MV-4-11 (cell line): ENCODE measurements at places on chromosomes 16 and 17.

GRCh38 chr17:32266389-32267301 lies 1.0 kb downstream of the RHBDL3 start:
- DNase-seq: peak; percentile 69

- DNase-seq: no peak
Observed at GRCh38 chr17:40550608-40551007, 14.7 kb downstream of the CCR7 start.

GRCh38 chr17:42475835-42476234 lies 17.2 kb downstream of the ATP6V0A1 start:
- peak; percentile 60 for DNase-seq

DNA sequence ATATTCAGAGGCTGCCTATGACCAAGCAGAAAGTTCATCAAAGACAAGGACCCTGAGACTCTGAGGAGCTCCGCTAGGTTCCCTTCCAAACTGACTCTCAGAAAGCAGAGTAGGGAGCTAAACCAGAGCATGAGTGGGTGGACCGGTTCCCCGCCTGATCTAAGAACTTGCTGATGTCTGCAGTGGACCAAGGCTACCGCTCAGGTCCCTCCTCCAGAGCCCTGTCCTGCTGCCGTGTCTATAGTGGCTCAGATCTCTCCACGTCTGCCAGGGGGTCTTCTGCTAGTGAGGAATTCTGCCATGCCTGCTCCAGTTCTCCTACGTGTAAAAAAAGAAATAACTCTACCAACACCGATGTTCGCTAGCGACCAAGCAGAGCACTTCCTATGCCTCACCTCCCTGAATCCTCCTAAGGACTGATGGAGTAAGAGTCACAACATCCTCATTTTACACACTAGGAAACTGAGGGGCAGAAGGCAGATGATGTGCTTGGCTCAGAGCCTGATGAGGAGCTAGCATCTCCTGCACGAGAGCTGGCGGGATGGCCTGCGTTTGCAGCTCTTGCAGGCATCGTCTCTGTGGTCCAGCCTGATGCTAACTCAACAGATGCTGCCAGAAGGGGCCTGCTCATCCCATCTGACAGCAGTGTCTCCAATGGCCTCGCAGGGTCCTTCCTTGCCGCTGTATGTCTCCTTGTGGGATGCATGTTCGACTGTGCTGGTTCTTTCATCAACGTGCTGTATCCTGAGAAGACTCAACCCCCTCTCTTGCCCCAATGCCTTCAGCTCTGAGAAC lies 265.5 kb downstream of the C16orf95 start:
- DNase-seq: no peak

DNA sequence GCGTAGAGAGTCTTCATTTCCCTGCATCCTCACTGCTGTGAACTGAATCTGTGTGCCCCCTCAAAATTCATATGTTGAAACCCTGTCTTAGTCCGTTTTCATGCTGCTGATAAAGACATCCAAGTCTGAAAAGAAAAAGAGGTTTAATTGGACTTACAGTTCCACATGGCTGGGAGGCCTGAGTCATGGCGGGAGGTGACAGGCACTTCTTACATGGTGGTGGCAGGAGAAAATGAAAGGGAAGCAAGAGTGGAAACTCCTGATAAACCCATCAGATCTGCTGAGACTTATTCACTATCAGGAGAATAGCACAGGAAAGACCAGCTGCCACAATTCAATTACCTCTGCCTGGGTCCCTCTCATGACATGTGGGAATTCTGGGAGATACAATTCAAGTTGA lies 3.1 kb upstream of the CCDC42 start:
- no peak for DNase-seq

DNA sequence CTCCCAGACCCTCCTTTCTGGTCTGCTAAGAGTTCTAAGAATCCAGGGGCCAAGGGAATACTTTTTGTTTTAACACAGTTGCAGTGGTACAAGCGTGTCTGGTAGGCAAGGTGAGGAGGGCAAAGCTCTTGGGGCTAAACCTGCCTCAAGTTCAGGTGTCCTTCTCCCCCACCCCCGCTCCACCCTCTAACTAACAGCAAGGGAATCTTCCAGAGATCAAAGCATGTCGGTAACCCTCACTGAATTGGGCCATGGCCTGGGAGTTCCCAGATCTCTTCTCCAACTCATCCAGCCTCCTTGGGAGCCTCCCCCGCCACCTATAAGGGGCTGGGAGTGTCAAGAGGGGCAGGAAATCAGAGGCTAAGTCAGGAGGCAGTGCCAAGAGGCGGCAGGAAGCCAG lies 55.7 kb upstream of the TAC4 start:
- DNase-seq: no peak

- DNase-seq: no peak
Observed at GRCh38 chr16:78211946-78212345, 112.5 kb downstream of the WWOX start.

GRCh38 chr17:50785946-50786570 lies 18.7 kb upstream of the ANKRD40CL start:
- DNase-seq: no peak

GRCh38 chr16:1895949-1896675 lies 22.1 kb downstream of the HS3ST6 start:
- DNase-seq: no peak

GRCh38 chr16:30745082-30745481 lies 3.1 kb upstream of the PHKG2 start:
- DNase-seq: no peak

DNA sequence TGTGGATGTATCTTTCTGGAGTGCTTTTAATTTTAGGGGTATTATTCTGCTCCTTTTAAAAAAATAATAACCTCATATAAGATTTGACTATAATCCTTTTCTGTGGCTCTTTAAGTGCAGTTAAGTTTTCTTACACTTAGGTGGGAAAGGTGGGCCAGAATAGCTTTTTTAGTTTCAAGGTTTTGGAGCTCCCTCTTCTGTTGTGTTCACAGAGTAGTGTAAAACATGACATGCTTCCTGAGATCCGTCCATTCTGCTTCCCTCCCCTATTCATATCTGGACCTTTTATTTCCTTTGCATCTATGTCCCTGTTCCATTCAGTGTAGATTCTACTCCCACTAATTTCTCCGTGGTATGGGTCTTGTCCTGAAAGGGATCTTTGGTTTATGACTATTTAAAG lies 12.8 kb downstream of the LRRC36 start:
- peak; percentile 27 for DNase-seq

- DNase-seq: no peak
Observed at GRCh38 chr17:58516644-58517377, 2.4 kb upstream of the MTMR4 start.

DNA sequence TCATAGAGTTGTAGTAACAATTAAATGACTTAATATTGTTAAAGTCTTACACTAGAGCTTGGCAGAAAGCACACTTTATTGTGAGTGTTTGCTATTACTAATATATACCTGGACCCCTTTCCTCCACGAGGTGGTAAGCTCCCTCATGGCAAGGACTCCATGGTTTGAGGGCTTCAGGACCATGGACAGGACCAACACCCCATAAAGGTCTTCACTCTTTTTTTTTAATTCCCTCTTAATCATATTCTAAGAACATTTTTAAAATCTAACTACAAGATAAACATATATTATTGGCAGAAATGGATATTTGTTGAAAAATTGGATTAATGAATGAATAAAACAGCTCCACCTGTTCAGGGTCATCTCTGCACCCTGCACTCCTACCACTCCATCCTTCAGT lies 154.5 kb downstream of the CBLN1 start:
- no peak for DNase-seq

DNA sequence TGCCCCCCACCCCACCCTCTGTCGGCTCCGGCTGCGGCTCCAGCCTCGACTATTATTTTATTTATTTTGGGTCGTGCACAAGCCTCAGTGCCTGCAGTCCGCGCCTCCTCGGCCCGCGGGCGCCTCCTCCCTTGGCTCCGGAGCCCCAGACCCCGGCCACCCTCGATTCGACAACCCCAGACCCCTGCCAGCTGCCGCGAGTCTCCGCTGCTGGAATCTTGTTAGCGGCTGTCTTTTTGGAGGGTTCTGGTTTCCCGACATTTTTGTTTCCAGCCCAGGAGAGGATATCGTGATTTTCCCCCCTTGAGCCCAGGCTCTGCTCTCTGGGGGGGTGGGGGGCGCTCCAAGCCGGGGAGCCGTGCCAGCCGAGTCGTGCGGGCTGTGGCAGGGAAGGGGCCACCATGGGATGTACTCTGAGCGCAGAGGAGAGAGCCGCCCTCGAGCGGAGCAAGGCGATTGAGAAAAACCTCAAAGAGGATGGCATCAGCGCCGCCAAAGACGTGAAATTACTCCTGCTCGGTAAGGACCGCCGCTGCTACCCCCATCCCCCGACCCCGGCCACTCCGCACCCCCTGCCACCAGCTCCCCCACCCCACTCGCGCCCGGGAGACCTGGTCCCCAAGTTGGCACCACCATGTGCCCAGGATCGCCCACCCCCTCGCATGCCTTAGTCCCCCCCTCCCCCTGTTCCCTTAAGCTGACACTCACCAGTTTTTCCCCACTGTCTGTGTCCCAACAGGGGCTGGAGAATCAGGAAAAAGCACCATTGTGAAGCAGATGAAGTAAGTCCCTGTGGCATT lies 746 bp downstream of the GNAO1 start:
- DNase-seq: no peak

- DNase-seq: peak; percentile 41
Observed at GRCh38 chr16:89187032-89187769, 13.1 kb downstream of the SLC22A31 start.

GRCh38 chr17:7997186-7997585 lies 5.2 kb upstream of the GUCY2D start:
- peak; percentile 45 for DNase-seq

GRCh38 chr16:49617710-49618330 lies 238.1 kb downstream of the ZNF423 start:
- no peak for DNase-seq

DNA sequence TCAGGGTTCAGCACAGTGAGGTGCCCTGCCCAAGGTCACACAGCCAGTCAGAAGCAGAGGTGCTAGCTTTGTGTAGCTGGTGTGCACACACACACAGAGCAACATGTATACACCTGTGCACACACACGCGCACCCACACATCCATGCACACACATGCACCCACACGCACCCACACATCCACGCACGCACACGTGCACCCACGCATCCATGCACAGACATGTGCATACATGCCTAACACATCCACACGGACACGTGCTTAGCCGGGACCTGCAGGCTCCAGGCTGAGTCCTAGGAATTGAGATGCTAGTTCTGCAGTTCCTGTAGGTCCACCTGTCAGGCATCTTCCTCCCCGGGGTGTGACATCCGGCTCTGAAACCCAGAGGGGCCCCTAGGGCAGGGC lies 13.0 kb upstream of the DPEP1 start:
- DNase-seq: no peak

GRCh38 chr17:42673885-42674754 lies 2.7 kb downstream of the PLEKHH3 start:
- DNase-seq: peak; percentile 24

DNA sequence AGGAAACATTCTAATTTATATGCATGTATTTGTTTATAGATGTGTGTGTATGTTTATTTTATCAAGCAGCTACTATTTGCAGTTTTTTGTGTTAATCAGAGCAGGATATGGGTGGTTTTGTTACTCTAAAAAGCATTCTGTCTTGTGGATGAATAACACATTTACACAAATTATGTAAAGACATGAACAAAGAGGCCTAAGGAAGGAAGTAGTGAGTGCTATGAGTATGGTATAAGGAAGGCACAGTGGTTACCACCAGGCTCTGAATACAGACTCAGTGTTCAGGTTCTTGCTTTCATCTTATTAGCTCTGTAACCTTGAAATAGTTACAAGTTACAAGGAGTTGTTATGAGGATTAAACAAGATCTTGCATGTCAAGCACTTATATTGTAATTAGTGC lies 33.9 kb downstream of the STXBP4 start:
- DNase-seq: no peak

DNA sequence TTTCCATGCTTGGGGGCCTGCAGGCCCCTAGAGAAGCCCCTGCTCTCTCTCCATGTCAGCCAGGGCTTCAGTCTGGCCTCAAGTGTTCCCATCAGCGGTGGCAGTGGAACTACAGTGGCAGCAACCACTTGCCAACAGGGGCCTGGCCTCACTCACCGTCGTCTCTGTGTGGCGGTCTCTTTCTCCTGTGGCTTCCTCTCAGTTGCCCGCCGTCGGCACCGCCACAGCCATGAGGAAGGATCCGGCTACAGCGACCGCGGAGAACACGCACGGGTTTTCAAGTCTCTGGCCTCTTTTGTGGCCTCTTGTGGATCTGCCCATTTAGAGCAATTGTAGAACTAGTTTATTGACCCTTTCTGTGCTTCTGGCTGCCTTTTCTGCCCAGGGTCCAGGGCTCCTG lies 8.5 kb downstream of the ARMC7 start:
- DNase-seq: no peak

DNA sequence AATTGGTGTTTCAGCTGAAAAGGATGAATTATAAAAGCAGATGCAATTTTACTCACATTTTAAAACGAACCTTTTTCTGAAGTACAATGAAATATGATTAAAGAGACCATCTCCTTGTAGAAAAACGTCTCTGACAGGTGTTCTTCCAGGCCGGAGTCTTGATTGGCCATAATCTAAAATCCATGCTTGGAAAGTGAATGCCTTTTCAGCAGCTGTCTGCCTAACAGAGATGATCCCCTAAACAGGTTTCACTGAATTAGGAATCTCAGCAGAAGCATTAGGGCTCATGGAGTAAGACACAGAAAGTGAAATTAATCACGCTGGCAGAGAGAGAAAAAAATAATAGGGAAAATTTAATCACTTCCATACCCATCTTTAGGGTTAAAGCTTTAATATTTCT lies 39.3 kb upstream of the IRX5 start:
- no peak for DNase-seq

GRCh38 chr16:980595-980854 lies 1.0 kb upstream of the SOX8 start:
- DNase-seq: no peak

GRCh38 chr16:67764158-67764667 lies 42.1 kb downstream of the RANBP10 start:
- no peak for DNase-seq

DNA sequence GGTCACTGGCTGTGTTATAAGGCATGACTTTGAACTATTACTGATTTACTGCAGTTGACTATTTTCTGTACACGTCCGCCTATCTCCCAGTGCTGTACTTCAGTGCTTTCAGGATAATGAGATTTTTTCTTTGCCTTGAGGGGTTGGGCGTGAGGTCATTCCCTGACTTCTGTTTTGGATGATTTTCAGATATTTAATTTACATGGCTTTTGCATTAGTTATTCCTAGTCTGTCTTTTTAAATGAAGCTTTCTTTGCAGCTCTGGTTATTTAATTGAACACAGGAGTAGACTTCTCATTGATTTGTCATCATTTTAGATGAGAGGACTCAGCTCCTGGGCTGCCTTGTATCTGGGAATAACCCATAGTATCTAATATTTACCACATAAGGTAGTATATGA lies 23.7 kb downstream of the WIPF2 start:
- DNase-seq: no peak

GRCh38 chr16:89153848-89154271 lies 17.7 kb upstream of the CDH15 start:
- DNase-seq: no peak

- no peak for DNase-seq
Observed at GRCh38 chr17:21058098-21058893, 15.5 kb upstream of the USP22 start.

GRCh38 chr16:10314811-10315210 lies 71.0 kb upstream of the ATF7IP2 start:
- peak; percentile 56 for DNase-seq

- DNase-seq: no peak
Observed at GRCh38 chr16:8375232-8375587, 215.1 kb downstream of the TMEM114 start.
